ENCODE measurements at places on chromosomes 7 and 10.

DNA sequence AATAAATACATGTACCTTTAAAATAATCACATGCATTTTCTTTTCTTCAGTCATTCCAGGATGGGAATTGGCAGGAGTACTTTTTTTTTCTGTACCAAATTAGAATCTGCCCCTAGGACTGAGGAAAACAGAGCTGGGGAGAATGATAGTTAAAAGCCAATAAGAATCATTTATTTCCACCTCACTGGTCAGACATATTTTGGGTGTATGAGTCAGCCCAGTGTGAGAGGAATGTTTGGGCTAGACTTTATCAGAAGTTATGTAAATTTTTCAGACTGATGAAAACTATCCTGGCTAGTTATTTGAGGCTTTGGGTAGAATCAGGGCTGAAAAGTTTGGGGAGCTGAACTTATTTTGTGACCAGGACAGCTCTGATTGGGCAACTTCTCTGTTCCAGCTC, 303.1 kb upstream of the NPSR1 start:
- DNase-seq, result no peak

DNA sequence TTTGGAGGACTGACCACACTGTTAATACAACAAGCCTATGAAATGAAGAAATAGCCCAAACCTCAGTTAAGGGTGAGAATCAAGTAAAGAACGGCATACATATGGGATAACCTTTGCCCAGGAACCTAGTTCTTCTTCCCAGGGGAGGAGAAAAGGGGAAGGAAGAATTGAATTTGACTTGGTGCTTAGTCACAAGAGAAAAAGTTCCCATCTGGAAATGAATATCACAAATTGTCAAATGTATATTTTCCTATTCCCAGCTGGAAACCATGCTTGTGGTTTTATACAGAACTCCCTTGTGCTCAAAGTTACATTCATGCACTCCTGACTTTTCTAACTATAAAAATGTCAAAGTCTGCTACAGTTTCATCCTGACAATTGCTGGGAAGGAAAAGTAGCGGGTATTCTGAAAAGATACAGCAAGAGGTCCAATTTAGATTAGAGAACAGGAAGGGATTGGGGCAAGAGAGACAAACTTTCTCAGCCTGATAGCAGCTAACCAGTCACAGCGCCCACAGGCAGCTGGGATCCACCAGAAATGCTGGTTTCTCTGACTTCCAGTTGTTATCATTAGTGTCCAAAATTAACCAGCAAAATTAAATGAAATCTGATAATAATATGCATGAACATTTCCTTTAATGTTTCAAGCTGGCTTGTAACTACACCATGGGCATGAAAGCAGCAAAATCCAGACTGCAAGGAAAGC, 18.6 kb upstream of the GSAP start:
- no peak for DNase-seq

DNA sequence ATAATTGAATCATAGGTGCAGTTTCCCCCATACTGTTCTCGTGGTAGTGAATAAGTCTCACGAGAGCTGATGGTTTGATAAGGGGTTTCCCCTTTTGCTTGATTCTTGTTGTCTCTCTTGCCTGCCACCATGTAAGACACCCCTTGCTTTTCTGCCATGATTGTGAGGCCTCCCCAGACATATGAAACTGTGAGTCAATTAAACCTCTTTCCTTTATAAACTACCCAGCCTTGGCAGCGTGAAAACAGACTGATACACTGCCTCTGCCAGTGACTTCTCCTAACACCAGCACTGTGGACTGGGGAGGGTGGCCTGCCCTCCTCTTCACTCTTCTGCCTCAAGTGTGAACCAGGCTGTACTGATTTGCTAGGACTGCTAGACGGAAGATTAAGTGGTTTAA, 108.6 kb downstream of the RAB11FIP2 start:
- DNase-seq, result no peak

GRCh38 chr10:30027057-30028005, 32.1 kb downstream of the JCAD start:
- DNase-seq, result no peak

GRCh38 chr10:48771234-48771633, 86.6 kb downstream of the WDFY4 start:
- no peak for DNase-seq

DNA sequence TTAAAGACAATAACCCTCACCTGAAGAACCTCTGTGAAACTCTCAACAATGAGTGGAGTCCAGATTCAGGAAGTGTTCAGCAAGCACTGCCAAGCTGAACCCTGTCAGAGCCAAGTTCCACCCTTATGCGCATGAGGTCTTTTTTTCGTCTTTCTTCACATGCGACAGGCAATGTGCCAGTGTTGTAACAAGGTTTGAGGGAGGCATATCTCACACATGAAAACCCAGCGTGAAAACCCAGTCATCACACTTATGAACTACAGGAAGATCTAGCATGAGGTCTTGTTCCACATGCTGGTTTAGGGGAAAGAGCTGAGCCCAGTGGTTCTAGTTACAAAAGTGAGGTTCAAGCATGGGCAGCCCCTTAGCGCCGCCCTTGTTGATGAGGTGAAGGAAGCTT, 49.7 kb downstream of the RABGEF1 start:
- no peak for DNase-seq

GRCh38 chr10:127890832-127891334, 1.9 kb downstream of the CLRN3 start:
- DNase-seq, result no peak

- DNase-seq, result no peak
These were observed 69.1 kb downstream of the KMT2C start for GRCh38 chr7:152366662-152367061.

GRCh38 chr10:29183301-29183945, 105.4 kb upstream of the LYZL1 start:
- no peak for DNase-seq

GRCh38 chr10:124600051-124600880, 138.6 kb downstream of the LHPP start:
- DNase-seq, result no peak
